RPMI7951 (cell line): ENCODE measurements at places on chromosomes 5 and 9. TPM values are rescaled to one million over a fixed set of nuclear protein-coding genes. Genes with fewer than 3 reads are reported as not detected.

The SLC36A2 gene
- not detected in 2 replicates for total RNA-seq

The PKN3 gene
- 6.1 and 6.6 TPM in 2 replicates for total RNA-seq

The ARID3C gene
- total RNA-seq, result not detected in 2 replicates

The ACTBL2 gene
- total RNA-seq, result 0.10 and 0.24 TPM in 2 replicates

The IL31RA gene
- 0.24 and 0.68 TPM in 2 replicates for total RNA-seq

The SARDH gene
- 1.8 and 1.9 TPM in 2 replicates for total RNA-seq

The GLRA1 gene
- total RNA-seq, result not detected in 2 replicates

- DNase-seq, result no peak
Observed at GRCh38 chr5:116939641-116940040, 365.0 kb upstream of the SEMA6A start.

DNA sequence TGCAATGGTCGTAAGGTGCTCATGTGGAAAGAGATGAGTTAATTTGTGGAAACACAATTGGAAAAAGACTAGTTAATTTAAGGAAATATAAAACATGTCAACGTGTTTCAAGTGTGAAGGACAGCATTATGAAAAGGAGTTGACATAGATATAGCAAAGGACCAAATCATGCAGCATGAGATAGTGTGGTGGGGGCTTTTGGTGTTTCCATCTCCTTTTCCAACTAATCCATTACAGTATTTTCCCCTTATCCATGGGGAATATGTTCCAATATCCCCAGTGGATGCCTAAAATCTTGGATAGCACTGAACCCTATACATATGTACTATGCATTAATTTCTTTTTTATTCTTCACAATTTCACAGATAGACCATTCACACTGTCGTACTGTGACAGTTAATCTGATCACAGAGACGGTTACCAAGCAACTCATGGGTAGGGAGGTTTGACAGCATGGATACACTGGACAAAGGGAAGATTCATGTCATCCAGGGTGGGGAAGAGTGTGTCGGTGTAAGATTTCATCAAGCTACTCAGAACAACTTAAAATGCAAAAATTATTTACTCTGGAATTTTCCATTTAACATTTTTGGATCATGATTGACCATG is 238.6 kb downstream of the CDH12 start:
- DNase-seq, result no peak

DNA sequence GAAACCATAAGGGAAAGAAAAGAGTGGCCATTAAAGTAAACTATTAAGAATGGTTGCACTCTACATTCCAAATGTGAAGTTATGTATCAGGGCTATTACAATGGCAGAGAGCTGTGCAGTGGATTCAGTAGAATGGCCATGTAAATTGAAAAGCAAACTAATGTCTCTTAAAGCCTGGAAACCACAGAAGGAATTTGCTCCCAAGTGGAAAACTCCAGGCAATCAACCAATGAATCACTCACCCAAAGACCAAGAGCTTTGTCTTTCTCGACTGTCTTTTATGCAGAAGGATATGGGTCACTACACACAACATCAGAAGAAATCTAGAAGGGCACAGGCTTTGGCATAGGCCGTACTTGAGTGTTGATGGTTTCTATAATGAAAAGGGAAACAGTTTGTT is 114.9 kb downstream of the TLE1 start:
- DNase-seq, result peak; percentile 81

DNA sequence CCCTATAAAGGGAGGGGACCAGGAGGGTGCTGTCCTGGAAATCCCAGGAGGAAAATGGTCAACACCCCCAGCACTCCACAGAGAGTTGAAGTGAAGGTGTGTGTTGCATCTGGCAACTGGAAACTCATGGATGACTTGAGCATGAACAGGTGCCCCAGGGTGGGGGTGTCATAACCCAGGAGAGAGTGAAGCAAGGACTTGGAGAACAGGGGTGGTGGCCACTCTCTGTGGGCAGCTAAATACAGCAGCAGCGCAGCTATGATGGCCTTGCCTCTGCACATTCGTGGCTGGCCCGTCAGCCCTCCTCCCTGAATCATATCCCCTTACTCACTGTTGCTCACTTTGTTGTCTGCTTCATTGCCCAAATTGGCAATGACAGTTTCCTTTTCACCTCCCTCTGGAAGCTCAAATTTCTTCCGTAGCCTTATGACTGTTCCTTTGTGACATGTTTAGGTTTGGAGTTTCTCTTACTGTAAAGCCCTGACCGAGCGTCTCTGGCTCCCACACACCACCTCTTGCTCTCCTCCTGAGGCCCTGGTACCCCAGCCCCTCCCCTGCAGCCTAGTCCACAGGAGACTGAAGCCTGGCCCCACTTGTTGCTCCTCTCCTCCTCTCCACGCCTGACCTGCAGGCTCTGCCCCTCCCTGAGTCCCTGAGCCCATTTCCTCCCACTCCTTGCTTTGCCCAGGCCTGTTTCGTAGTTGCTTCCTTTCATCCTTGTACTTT is 185.8 kb downstream of the CD180 start:
- DNase-seq, result peak; percentile 84

DNA sequence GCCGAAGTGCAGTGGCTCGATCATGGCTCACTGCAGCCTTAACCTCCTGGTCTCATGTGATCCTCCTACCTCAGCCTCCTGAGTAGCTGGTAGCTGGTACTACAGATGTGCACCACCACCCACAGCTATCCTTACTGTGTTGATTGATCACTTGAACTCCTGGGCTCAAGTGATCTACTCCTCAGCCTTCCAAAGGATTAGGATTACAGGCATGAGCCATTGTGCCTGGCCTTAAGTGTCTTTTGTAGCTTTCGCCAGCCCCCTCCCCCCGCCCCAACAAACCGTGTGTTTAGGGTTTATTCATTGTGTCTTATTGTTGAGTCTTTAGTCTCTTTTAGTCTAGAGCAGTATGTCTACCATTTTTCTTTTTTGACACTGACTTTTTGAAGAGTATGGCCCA is 33.1 kb downstream of the SPIN1 start:
- DNase-seq, result no peak

DNA sequence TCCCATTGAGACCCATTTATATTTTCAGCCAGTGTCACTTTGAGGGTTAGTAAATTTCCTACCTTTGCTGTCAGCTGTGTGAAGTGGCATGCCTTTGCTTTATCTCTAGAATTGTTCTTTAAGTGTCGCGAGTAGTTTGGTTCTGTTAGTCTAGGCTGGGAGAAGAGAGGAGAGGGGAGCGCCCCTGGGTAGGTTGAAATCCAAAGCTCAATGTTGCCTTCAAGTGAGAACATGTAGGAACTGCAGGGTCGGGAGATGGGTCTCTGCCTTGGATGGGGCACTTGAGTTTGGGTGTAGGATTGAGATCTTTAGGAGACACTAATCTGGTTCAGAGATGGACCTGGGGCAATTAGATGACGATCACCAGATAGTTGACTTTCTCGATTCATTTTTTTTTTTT is 46.3 kb downstream of the STC2 start:
- DNase-seq, result peak; percentile 23

DNA sequence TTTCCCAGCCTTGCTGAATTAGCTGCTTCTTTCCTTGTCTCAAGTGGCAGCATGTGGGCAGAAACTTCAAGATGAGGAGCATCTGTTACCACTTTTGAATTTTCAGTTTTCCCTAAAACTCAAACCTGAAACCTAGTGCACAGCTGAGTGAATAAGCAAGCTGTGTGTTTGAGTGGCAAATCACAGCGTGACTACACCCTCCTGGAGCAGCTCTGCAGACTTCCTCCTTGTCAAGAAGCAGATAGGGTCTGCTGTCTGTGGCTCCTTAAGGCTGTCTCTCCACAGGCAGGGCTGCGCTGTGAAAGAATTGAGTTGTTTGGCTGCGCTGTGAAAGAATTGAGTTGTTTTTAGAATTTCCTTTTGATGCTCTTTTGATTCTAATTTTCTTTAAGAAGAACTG is 179.7 kb upstream of the HAPLN1 start:
- no peak for DNase-seq

DNA sequence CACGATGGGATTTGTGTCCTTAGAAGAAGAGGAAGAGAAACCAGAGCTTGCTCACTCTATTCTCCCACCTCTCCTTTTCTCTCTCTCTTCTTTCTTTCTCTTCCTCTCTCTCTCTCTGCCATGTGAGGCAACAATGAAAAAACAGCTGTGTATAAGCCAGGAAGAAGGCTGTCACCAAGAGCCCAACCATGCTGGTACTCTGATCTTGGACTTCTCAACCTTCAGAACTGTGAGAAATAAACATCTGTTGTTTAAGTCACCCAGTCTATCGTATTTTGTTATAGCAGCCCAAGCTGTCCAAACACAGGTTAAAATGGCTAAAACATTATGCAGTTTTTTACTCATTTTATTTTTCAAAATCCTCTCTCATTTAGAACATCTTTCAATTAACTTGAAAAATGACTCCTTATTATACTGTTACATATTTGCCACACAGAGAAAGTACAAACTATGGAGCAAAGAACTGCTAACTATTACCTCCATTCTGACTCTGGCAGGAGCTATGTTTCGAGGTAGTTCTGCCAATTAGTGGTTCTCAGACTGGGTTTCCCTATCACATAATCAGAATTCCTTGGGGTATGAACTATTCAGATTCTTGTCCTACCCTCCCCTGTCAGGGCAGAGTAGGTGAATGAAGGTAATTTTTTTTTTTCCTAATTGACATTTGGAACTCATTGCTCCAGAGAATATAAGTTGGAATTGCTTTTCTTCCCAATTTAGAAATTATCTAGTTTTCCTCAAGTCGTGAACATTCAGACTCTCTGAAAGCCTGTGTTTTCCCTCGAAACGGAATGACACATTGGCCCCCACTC is 434.6 kb downstream of the ENC1 start:
- DNase-seq, result no peak

- peak; percentile 41 for DNase-seq
Observed at GRCh38 chr5:62354028-62354874, 48.2 kb downstream of the KIF2A start.

DNA sequence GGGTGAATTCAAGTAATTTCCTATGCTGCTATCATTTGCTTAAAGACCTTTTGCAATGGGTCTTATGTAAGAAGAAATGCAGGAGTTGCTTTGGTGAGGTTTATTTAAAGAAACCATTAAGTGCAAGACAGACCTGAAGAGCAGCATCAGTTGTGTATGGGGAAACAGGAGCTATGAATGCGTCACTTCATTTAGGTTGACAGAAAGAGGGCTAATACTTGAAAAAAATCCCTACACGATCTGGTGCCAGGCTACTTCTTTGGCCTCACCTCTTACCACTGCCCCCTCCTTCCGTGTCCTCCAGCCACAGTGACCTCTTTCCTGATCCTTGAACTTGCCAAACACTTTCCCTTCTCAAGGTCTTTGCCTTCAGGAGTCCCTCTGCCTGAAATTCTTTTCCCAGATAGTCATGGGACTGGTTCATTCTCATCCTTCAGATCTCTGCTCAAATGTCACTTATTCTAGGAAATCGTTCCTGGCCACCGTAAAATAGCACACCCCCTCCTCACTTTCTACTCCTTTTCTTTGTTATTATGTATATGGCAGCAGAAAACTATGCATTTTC is 1.4 kb upstream of the JAK2 start:
- no peak for DNase-seq

DNA sequence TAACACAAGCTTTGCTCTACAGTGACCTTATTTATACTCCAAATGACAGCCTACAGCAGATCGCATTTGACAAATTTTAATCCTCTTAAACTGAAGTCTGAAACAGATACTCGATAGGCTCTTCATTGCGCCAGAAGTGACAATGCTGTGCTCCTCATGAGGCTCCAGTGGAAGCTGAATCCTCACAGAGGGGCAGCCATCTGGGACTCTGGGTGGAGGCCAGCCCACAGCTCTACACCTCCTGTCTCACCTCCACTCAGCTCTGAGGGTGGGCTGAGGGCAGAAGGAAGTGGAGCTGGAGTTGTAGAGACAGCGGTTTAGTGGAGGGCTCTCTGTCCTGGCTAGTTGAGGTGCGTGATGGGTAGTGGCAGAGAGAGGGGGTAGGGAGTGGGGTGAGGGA is 283.3 kb upstream of the ANKRD55 start:
- no peak for DNase-seq

DNA sequence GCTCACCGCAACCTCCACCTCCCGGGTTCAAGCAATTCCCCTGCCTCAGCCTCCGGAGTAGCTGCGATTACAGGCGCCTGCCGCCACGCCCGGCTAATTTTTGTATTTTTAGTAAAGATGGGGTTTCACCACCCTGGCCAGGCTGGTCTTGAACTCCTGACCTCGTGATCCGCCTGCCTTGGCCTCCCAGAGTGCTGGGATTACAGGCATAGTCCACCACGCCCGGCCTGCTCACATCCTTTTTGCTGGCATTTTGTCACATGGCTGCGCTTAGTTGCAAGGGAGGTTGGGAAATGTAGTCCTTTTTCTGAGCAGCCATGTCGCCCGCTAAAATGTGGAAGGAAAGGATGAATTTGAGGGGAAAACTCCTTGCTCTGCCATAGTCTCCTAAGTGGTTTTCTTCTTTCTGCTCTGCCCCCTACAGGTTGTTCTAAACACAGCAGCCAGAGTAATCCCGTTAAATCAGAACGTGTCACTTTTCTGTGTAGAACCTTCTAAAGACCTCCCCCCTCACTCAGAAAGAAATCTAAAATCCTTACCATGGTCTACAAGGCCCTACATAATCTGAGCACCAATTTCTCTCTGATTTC is 57.8 kb upstream of the HSPA9 start:
- peak; percentile 79 for DNase-seq

- DNase-seq, result no peak
Observed at GRCh38 chr9:132061526-132061925, 18.1 kb downstream of the MED27 start.

DNA sequence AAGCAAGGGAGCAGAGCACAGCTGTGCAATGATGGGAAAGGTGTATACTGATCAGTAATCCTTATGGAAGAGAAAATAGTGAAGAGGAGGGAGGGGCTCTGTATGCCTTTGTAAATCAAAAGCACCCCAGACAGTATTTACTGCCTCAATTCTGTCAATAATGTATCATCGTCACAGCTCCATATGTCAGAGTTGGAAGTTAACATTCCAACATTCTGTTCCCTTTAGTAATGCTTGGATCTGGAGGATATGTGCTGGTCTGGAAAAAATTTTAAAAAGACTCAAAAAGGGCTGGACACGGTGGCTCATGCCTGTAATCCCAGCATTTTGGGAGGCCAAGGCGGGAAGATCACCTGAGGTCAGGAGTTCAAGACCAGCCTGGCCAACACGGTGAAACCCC is 310.4 kb downstream of the ACTL7B start:
- no peak for DNase-seq

DNA sequence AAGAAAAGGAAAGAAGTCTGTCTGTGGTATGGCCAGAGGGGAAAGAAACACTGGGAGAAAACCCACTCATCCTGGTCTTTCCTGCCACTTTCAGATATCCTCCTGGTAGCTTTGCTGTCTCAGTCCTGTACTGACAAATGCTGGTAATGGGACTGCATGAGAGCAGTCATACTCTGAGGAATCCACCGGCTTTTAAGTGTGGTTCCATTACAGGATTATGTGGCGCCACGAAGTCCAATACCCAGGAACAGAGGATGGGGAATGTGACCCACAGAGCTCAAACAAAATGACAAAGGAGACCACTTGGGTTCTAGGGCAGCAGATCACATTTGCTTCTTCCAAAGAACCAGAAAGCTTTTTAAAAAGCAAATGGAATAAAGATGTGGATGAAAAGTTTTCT is 26.3 kb upstream of the FBP1 start:
- no peak for DNase-seq

DNA sequence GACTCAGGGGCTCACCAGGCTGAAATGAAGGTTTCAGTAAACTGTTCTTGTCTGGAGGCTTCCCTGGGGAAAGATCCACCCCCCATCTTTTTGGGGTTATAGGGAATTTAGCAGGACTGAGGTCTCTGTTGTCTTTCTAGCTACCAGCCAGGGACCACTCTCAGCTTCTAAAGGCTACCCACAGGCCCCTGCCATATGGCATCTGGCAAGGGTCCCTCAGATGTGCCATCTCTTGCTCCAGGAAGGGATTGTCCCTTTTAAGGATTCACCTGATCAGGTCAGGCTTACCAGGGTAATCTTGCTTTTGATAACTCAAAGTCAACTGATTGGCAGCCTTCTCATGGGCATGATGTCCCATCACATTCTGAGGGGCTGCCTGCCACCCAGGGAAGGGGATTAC is 65.0 kb downstream of the NSUN2 start:
- no peak for DNase-seq
